Cardiac muscle cell (in vitro differentiated cells and primary cell): ENCODE measurements at places on chromosomes 1 and 21.

DNA sequence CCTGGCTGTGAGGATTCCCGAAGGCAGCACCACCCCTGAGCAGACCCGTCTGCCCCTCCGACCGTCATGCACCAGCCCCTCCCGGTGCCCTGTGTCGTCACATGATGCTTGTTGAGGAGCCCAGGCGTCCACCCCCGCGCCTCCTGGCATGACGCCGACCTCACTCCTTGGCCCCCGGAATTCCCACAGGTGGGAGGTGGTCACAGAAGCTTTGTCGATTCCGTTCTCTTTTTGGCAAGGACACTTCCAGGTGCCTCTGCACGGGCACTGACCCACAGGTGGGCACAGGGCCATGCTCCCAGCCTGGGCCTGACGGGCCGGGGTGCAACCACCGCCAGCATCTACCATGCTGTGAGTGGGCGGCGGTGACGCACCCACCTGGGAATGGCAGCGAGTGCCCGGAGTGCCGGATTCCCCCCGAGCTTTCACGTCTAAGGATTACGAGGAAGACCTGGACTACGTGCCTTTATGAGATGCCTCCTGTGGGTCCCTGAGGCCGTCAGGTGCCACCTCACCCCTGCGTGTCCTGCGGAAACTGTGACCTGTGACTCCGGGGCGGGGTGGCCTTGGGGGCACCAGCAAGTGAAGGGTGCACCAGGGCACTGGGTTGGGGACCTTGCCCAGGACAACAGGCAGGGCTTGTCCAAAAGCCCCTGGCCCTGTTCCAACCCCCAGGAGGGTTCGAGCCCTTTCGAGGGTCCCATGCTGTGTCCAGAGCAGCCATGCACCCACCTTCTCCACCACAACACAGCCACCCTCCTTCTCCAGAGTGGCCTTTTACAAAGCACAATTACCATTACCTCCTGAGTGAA is 31.4 kb upstream of the COL6A1 start:
- no peak for DNase-seq

DNA sequence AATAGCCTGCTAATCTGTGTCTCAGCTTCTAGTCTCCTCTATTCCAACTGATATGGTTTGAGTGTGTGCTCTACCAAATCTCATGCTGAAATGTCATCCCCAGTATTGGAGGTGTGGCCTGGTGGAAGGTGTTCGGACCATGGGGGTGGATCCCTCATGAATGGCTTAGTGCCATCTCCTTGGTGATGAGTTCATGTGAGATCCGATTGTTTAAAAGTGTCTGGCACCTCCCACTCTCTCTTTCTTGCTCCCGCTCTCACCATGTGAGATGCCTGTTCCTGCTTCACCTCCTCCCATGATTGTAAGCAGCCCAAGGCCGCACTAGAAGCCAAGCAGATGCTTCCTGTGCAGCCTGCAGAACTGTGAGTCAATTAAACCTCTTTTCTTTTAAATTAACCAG is 73.5 kb upstream of the CAMK1G start:
- no peak for DNase-seq

- no peak for DNase-seq
These were observed 9.9 kb downstream of the WNT9A start for GRCh38 chr1:227937838-227938145.

DNA sequence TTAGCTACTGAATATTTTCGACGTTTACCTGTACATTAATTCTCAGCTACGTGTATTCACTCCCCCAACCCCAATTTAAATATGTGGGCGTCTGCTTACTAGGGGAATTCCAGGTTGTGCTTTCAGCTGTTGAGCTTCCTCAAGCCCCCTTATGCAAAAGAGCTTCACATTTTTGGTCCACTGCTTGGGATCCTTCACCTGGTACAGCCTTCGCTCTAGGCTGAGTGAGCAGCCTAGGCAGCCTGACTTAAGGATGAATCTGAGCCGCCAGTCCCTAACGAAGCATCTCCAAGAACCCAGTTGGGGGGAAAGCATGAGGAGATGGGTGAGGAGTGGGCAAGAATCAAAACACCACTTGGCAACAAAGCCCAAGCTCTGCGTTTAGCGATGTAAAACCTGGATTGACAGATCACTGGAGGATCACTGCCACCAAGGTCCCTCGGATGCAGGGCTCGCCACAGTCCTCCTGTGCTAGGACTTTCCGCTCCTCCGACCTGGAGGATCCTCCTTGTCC is 674 bp downstream of the BCL10 start:
- no peak for DNase-seq

- peak; percentile 96 for DNase-seq
These were observed 89.7 kb upstream of the RGS1 start for GRCh38 chr1:192485692-192486436.

DNA sequence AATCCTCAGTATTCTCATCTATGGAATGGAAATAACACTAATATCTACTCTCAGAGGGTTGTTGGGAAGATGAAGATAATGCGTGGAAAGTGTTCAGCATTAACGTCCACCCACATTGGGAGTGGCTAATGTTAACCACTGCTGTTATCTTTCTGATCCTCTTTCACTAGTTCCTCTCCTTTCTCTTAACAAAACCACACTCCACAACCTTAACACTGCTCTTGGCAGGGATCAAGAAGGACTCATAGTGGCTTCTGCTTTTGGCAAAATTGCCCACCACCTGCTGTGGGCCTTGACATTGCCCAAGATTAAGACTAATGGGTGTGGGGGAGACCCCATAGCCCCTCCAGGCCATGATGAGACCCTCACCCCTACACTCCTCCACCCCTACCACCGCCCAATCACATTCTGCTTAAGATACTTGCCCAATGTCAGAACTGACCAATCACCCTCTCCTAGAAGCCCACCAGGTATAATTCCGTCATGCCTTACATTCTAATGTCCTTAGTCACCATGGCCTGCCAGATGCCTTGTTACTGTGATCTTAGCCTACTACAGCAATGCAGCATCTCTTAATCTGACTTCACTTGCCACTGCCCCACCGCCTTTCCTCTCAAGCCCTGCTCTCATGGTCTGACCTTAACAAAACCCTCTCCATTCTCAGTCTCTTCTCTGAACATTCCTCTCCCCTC is 27.1 kb downstream of the DHCR24 start:
- DNase-seq, result no peak

- DNase-seq, result peak; percentile 33
These were observed 17.3 kb upstream of the C1orf159 start for GRCh38 chr1:1132956-1133750.

DNA sequence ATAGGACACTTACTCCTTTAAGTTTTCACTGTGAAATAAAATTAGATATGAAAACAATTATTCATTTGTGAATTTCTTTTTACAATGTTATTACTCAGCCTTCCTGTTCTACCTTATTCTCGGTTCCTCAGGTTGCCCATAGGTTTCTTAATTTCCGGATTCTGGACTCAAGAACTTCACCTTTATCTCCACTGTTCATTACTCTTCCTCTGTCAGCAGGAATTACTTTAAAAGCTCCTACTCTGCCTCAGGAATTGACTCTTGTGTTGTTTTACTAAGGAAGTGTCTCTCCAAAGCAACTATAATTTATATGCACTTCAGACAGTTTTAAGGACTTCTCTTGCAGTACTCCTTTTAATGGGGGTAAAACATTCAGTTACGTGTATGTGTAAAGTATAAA is 123.8 kb downstream of the OSBPL9 start:
- DNase-seq, result no peak

GRCh38 chr1:162872981-162873380 is 12.0 kb upstream of the CCDC190 start:
- DNase-seq, result no peak

DNA sequence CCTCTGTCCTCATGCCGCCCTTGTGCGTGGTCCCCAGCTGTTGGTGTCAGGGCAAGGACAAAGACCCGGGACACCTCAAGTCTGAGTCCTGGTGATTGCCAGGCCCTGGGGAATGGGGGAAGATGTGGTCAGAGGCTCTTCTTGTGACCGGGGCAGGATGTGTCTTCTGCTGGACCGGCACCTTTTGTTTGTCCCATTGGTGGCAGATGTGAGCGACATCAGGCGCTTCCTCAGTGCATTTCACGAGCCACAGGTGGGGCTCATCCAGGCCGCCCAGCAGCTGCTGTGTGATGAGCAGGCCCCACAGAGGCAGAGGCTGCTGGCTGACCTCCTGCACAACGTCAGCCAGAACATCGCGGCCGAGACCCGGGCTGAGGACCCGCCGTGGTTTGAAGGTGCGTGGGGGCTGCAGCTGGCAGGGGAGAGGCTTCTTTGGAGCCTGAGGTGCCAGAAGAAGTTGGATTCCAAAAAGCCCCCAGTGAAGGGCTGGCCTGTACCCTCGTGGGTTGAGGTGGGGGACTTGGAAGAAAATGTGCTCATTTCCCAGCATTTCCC is 8.4 kb downstream of the DFFB start:
- no peak for DNase-seq

GRCh38 chr1:245684166-245684565 is 529.4 kb downstream of the KIF26B start:
- DNase-seq, result no peak

GRCh38 chr1:150976401-150976821 is 1.8 kb upstream of the CERS2 start:
- no peak for DNase-seq
